ENCODE measurements at places on chromosomes 2 and 18. TPM values are rescaled to one million over a fixed set of nuclear protein-coding genes. Genes with fewer than 3 reads are reported as not detected.

- no peak for DNase-seq
Measured at GRCh38 chr2:61463769-61464475, 7.0 kb downstream of the USP34 start.

DNA sequence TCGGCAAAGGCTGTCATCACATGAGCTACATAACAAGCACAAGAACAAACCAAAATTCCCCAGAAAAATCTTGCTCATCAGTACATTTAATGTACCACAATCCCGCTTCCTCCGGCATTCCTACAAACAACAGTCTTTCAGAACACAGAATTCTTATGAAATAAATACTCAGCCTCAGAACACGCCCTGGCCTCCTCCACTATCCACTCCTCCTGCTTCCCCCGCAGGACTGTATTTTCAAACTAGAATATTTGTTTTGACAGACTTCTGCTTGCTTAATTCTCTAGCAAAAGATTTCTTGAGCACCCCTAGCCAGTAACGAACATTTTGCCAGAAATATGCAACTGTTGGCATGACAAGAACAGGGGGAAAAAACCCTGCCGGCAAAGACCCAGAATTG is 131.2 kb downstream of the THADA start:
- DNase-seq: no peak

- no peak for DNase-seq
Measured at GRCh38 chr2:167929484-167929883, 317.9 kb downstream of the STK39 start.

- DNase-seq: no peak
Measured at GRCh38 chr2:19837235-19837766, 64.5 kb downstream of the TTC32 start.

The B3GNT7 gene
- polyA plus RNA-seq: 3.4 TPM

GRCh38 chr2:96359310-96359709 is 23.7 kb downstream of the NCAPH start:
- no peak for DNase-seq

GRCh38 chr2:143802871-143803650 is 673.8 kb downstream of the ARHGAP15 start:
- no peak for DNase-seq

DNA sequence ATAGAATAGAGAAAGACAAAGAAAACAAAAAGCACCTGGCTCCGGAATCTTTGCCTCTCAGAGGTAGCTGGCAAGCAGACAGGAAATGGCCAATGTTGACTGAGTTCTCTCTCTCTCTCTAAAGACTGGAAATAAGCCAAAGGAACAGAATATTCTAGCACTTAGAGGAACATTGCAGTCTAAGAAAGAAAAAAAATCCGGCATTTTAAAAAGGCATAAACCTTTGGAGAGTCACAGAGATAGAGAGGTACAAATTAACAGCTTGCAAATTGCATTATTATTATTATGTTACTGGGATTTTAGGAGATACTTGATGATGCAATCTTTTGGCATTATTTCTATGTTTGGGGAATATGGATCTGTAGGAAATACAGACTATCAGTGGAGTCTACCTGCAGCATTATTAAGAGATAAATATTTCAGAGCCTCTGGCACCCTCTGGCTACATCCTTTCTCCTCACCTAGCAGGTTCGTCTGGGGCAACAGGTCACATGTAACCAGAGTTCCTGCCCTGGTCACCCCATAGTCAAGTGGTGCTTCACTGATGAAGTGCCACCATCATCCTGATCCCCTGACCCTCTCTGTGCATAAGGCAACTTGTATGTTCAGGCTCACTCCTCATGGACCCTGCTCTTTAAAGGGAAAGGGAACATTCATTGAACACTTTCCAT is 318.9 kb upstream of the ACVR2A start:
- DNase-seq: no peak

- DNase-seq: no peak
Measured at GRCh38 chr18:23209796-23210195, 74.5 kb downstream of the CABLES1 start.

The IL36RN gene
- polyA plus RNA-seq: 0.04 TPM

The CRYBA2 gene
- polyA plus RNA-seq: not detected

DNA sequence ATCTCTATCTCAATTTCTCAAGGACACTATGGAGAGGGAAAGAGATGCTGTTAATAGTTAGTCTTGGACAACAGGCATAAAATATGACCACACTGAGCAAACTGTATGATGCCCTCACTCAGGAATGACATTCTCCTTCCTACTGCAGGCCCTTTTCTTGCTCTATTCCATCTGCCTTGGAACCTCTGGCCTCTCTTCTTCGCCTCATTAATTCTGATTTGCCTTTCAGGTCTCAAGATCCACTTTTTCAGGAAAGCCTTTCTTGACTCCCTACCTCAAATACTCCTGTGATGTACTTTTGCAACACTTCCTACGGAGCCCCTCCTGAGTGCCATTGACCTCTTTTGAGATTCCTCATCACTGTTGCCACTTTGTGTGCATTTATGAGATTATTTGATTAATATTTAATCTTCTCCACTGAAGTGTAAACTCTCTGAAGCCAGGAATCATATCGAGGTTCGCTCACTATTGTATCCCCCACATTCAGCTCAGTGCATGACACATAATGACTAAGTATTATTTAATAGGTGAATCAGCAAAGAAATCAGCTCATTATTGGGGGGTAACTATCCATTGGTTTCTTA is 21.3 kb upstream of the SPP2 start:
- no peak for DNase-seq

The POTEF gene
- not detected for polyA plus RNA-seq

DNA sequence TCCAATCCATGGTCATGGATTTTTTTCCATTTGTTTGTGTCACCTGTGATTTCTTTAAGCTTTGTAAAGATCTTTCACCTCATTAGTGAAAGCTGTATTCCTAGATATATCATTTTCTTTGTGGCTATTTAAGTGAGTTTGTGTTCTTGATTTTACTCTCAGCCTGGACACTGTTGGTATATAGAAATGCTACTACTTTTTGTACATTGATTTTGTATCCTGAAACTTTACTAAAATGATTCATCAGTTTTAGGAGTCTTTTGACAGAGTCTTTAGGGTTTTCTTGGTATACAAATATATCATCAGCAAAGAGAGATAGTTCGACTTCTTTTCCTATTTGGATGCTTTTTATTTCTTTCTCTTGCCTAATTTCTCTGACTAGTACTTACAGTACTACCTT is 12.3 kb downstream of the GKN2 start:
- no peak for DNase-seq

GRCh38 chr18:44119607-44120006 is 561.1 kb upstream of the SETBP1 start:
- no peak for DNase-seq

- no peak for DNase-seq
Measured at GRCh38 chr18:73896685-73897084, 250.9 kb downstream of the FBXO15 start.

The RGPD8 gene
- 4.2 TPM for polyA plus RNA-seq

GRCh38 chr18:33817096-33817495 is 239.1 kb downstream of the ASXL3 start:
- no peak for DNase-seq

The CCDC141 gene
- polyA plus RNA-seq: 3.4 TPM

GRCh38 chr2:168252976-168253375 is 5.6 kb upstream of the STK39 start:
- no peak for DNase-seq

GRCh38 chr2:181858600-181858999 is 32.9 kb upstream of the ITPRID2 start:
- no peak for DNase-seq

DNA sequence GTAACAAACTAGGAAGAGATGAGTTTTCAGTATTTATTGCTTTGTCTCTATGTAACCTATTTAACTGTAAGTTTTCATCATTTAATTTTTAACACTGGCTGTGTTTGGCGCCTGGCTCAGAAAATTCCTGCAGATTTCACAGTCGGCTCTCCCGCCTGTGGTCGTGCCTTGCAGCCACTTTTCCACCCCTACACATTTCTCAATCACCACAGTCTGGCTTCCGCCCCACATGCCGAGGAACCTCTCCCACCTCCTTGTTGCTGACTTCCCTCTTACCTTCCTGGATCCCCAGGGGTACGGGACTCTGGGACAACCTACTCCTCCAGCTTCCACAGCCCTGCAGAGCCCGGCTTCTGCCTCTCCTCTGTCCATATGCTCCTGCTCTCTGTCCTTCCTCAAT is 41.6 kb upstream of the MGAT4A start:
- no peak for DNase-seq

The CD207 gene
- polyA plus RNA-seq: not detected

DNA sequence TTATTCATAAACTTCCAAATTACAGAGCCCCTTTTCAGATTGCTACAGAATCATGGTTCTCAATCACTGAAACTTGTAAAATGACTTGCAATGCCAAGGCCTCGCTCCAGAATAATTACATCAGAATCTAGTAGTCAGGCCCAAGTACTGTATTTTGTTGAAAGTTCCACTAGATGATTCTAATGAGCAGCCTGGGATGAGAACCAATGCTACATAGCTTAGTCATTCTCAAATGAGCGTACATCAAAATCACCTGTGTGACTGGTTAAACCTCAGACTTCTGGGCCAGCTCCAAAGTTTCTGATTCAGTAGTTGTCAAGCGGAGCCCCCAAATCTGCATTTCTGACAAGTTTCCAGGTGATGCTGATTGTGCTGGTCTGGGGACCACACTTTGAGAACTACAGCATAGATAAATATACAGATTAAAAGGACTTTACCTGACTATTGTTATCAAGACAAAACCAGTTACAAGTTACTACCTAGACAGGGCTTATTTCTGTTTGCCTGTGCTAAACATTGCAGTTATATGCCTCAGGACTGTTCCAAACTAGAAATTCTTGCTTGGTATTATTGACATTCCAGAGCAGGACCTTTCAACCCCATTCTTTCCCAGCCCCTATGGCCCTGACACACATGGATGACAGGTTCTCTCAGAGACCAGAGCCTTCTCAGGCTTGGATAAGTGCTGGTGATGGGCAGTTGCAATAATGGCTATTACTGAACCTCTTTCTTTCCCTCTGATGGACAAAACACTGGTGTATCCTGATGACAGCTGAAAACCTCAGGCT is 83.1 kb downstream of the UPP2 start:
- no peak for DNase-seq

DNA sequence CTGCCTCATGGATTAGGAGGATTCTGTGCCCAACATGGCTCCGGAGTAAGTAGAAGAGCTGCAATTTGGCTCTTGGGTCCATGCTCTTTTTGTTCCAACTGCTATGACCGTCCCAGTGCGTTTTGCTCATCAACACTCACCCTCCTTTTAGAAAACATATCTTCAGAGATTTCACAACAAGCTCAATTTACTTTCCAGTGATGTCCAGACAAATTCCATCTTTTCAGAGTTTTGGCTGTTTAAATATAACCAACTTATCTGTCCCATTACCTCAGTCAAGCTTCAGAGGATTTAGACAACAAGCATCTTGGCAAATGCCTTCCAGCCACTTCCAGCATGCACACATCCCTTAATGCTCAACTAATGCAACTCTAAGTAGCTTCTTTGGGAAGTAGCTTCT is 6.9 kb upstream of the SLC14A2 start:
- no peak for DNase-seq

DNA sequence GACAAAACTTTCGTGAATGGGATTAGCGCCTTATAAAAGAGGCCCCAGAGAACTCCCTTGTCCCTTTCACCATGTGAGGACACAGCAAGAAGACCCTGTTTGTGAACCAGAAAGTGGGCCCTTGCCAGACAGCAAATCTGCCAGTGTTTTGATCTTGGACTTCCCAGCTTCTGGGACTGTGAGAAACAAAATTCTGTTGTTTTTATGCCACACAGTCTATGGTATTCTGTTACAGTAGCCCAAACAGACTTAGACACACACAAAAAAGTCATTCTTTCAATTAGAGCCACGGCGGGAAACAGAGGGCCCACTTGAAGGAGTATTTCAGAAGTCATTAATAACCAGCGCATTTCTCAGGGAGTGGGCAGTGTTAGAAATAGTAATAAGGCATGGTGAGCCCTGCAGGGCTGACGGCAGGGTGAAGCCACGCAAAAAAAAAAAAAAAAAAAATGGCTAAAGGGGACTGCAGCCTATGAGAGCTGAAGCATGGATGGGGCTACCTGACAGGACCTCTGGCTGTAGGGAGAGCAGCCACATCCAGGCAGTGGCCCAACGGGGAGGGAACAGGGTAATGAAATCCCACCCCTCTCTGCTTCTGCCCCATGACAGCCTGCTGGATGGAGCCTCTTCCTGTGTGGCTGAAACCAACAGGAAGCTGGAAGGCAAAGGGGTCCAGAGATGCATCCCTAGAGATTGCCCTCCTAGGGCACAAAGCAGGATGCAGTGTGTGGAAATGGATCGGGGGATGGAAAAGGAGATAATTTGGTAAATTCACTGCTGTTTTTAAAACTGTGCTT is 189.3 kb downstream of the KCNS3 start:
- DNase-seq: no peak

The PDE11A gene
- 0.19 TPM for polyA plus RNA-seq

The ASTL gene
- 0.18 TPM for polyA plus RNA-seq

The KYNU gene
- polyA plus RNA-seq: 0.89 TPM

DNA sequence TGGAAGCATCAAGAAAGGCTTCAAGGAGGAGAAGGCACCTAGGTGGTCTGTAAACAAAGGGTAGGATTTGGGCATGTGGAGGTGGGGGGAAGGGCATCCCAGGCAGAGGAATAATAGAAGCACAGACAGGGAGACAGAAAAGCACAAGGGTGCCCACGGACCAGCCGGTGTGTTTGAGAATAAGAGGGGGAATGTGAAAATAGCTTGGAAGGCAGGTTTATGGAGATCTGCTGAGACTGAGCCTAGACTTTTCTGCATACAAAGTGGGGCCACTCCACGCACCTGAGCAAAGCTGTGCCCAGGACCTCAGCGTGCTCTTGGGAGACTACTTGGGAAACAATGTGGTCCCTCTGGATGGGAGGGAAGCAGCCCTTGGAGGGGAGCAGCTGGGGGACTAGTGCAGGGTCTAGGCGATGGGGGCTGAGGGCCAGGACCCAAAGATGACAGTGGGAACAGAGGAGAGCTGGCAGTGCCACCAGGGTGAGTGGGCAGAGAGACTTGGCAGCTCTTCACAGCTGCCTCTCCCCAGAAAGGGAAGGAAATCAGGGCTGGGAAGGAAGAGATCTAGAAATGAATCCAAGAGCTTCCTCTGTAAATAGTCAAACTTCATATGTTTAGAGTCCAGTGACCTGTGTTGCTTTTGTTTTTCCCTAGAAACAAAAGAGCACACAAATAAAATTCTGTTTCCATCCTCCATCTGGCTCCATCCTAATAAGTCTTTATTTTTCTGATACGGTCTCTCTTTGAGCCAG is 110.7 kb upstream of the SMAD7 start:
- no peak for DNase-seq

The RAD51AP2 gene
- 0.69 TPM for polyA plus RNA-seq

GRCh38 chr2:107589079-107589491 is 237.6 kb upstream of the RGPD4 start:
- no peak for DNase-seq

DNA sequence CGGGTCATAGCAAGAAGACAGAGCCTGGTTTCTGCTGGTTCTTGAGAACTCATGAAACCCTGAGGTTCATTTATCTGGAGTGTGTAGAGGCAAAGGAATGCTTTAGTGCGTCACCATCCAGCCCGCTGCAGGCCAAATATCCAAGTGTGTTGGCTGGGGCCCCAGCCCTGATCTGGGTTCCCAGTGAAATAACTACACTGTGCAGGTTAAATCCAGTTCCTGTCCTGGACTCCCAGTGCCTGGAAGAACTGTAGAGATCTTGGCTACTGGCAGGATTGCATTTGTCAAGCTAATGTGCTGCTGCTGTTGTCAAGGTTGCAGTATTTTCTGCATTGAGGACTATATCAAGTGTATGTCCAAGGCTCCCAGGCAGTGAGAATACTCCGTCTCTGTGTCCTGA is 89.9 kb downstream of the MAPK4 start:
- peak; percentile 40 for DNase-seq

GRCh38 chr2:12763486-12763885 is 46.8 kb downstream of the TRIB2 start:
- DNase-seq: no peak
